ENCODE measurements at places on chromosomes 6 and 20.

DNA sequence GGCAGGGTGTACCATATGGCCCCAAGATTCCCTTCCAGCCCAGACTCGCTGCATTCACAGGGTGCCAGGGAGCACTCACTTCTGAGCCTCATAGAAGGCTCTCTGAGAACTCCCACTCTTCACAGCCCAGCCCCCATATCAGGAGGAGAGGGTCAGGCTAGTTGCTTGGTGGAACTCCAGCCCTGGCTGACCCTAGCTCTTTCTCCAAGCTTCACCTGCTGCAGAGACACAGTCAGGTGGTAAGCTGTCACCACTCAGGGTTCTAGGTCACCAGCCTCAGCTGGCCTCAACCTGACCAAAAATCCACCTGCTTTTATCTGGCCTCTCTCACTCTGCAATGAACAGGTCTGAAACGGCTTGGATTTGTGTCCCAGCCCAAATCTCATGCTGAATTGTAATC is 162.7 kb upstream of the MLN start:
- no peak for DNase-seq

GRCh38 chr6:16253399-16254144 is 15.2 kb downstream of the GMPR start:
- no peak for DNase-seq

DNA sequence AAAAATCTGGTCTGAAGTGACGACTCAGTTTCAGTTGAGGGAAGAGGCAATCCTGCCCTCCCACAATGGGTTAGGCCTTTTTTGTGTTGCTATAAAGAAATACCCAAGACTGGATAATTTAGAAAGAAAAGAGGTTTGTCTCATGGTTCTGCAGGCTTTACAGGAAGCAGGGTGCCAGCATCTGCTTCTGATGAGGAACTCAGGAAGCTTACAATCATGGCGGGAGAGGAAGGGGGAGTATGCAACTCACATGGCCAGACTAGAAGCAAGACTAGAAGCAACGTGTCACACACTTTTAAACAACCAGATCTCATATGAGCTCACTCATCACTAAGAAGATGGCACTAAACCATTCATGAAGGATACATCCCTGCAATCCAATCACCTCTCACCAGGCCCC is 529.3 kb downstream of the KIF16B start:
- DNase-seq = no peak

DNA sequence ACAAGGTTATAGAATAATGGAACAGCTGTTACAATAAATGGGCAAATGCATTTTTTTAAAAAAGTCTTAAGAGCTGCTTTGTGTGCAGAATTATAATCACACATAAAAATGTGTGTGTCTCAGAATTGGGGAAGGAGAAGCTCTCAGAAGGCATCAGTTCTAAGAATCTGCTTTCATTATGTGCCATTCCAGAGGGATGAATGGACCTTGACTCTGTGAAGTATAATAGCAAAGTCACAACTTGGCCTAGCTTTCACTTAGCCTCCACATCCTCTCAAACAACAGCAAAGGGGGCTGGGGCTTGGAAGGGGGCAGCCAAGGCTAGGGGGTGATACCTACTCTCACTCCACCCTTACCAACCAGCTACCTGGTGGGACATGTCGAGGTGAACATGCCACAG is 265.0 kb downstream of the CDC5L start:
- no peak for DNase-seq

DNA sequence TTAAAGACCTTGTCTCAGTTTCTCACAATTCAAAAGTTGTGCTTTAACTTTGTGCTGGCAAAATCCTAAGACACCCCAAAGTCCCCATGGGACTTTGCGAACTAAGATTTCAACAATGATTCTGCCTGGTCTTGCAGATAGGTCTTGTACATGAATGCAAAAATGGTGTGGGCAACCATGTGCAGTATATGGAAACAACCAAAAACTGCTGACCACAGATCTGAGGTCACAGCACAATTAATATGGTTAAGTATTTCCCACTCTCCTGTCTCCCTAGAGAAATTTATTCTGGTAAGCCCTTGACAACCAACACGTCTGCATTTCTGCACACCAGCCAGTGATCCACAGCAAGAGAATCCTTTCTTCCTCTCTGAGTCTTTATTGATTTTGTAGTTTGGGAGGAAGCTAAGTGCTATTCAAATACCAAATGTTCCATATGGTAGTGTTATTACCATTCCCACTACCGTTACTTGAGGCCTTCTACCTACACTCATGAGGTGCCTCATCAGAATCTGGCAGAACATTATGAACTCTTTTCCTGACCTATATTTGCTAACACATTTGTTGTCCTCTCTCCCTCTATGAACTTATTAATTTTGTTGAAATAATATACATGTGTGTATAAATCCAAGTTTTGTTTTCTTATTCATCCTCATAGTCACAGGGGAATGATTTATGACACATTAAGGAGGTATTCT is 178.7 kb downstream of the ATXN1 start:
- DNase-seq = no peak

Data from iris pigment epithelial cell (primary cell).